HepG2 (cell line): ENCODE measurements at places on chromosomes 5 and 9.
A peak's percentile ranks its signal among the peaks of the same experiment; 100 is the strongest.

- no peak for DNase-seq
Observed at GRCh38 chr9:128258326-128258725, 17.5 kb downstream of the GOLGA2 start.

DNA sequence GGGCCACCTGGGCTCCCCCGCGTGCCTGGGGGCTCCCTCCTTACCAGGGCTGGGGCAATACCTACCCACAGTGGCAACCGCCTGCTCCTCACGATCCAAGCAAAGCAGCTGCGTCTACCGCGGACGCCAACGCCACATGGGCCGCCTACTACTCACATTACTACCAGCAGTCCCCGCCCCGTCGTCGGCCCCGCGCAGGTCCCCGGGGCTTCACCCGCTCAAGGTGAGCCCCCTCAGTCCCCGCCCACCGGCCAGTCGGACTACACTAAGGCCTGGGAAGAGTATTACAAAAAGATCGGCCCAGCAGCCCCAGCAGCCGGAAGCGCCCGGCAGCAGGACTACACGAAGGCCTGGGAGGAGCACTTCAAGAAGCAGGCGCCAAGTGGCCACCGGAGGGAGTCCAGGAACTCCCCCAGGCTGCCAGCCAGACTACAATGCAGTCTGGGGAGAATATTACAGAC, 106.0 kb upstream of the MTAP start:
- peak; percentile 5 for DNase-seq

DNA sequence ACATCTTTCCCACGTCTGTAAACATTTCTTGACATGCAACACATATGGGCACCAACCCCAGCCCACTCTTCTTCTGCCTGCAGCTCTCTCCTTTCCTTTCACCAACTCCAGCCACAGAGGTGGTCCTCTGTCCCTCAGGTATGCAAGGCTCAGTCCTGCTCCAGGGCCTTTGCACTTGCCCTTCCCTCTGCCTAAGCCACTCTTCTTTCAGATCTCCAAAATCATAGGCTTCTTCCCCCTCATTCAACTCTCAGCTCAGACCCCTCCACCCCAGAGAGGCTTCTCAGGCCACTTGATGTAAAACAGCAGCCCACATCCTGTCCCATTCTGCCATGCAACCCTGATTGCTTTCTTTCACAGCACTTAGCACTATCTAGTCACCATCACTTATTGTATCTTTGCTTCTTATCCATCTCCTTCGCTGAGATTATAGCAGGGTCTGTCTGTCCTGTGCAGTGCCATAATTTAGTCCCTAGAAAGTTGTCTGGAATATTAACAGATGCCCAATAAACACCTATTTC, 3.4 kb downstream of the LIFR start:
- no peak for DNase-seq

- DNase-seq = no peak
Observed at GRCh38 chr9:3955305-3955687, 344.6 kb downstream of the GLIS3 start.

GRCh38 chr5:56430422-56430821, 197.3 kb upstream of the ANKRD55 start:
- no peak for DNase-seq
